ENCODE measurements at places on chromosomes 13 and 19. TPM values are rescaled to one million over a fixed set of nuclear protein-coding genes. Genes with fewer than 3 reads are reported as not detected.

GRCh38 chr13:99339736-99340397 is 32.7 kb upstream of the GPR183 start:
- H3K36me3 ChIP-seq, result peaks cover 33% of the 10 kb centered on the region

The PPP1R37 gene
- 26.2 TPM for total RNA-seq

- H3K27me3 ChIP-seq, result no peaks in the 10 kb centered on the region
- peaks cover 18% of the 10 kb centered on the region for H3K36me3 ChIP-seq
- H3K4me3 ChIP-seq, result no peak overlapping the region
- no peak overlapping the region for H3K27ac ChIP-seq
- H3K4me1 ChIP-seq, result no peaks in the 10 kb centered on the region
These were observed 41.8 kb downstream of the RNASEH2B start for GRCh38 chr13:50951366-50951765.

The EHD2 gene
- not detected for total RNA-seq

DNA sequence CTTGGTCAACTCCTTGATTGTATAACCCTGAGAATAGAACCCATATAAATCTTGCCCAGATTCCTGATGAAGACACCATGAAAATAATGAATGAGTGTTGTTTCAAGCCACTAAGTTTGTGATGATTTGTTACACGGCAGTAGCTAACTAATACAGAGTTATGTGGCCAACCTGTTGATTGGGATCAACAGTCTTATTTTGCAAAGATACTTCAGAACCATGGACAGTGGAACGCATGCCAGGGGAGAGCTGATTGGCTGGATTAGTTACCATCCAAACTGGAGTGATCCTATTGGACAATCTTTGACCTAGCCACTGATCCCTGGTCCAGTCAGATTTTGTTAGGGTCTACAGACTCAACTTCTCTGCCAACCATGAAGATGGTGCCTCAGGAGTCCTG is 26.6 kb downstream of the CD70 start:
- H3K27me3 ChIP-seq, result no peaks in the 10 kb centered on the region
- no peak for DNase-seq
- H3K36me3 ChIP-seq, result no peaks in the 10 kb centered on the region
- no peak overlapping the region for H3K4me3 ChIP-seq
- no peaks in the 10 kb centered on the region for H3K4me1 ChIP-seq

DNA sequence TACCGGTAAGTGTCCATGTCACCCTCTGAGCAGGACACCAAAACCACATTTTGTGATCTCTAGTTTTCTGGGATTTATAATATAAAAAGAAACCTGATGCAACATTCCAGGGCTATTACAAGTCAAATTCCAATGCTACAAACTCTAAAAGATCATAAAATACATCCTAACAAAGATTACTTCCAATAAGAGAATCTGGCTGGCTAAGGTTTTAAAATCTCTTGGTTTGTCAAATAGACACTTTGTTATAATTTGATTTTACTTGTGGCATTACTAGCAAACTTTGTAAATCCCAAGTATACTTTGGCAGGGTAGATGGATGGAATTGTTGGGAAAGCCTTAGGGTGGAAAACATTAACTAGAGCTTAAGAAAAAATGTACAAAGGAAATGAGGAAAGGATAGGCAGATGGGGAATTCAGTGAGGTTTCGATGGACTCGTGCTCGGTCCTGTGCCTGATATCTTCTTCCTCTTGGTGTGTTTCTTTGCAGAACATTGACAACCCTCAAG is 74.0 kb upstream of the POMP start:
- H3K27me3 ChIP-seq, result no peaks in the 10 kb centered on the region
- no peaks in the 10 kb centered on the region for H3K4me1 ChIP-seq
- no peak for DNase-seq
- H3K36me3 ChIP-seq, result no peaks in the 10 kb centered on the region
- no peak overlapping the region for H3K4me3 ChIP-seq
- H3K27ac ChIP-seq, result no peak overlapping the region

The TUBA3C gene
- not detected for total RNA-seq

DNA sequence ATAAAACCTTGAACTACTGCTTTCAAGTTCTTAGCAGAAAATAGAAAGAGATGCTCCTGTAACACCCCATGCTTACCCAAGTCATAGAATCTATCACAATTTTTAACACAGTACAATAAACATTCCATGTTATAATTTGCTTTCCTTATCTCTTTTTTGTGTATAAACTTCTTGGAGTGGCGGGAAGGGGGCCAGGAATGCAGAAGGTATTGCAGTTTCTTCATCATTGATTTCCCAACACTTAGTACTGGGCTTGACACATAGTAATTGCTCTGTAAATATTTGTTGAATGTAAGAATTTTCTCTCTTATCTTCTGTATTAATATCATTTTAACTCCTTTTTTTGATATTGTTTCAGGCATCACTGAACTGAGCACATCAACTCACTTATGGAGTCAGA is 535.8 kb downstream of the KCTD12 start:
- no peak overlapping the region for H3K4me3 ChIP-seq
- H3K4me1 ChIP-seq, result no peaks in the 10 kb centered on the region
- H3K27ac ChIP-seq, result no peak overlapping the region
- DNase-seq, result no peak
- no peaks in the 10 kb centered on the region for H3K27me3 ChIP-seq

DNA sequence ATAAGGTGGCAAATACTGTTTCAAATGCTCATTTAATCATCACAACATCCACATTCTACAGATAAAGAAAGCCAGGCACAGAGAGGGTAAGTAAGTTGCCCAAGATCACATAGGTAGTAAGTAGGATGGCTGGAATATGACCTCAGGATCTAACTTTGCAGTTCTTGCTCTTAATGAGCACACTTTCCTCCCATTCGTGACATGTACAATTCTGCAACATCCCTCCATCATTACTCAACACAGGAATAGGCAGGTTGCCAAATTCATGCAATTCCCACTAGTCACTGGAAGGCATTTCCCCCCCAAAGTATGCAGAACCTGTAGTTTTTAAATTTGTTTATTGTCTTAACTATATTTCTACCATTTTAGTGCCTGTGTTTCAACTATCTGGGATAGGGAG is 109.2 kb downstream of the OLFM4 start:
- H3K27ac ChIP-seq, result no peak overlapping the region
- no peaks in the 10 kb centered on the region for H3K36me3 ChIP-seq
- no peak overlapping the region for H3K4me3 ChIP-seq
- DNase-seq, result no peak

GRCh38 chr19:51921949-51922348 is 5.3 kb upstream of the ZNF613 start:
- no peaks in the 10 kb centered on the region for H3K27me3 ChIP-seq
- no peak overlapping the region for H3K4me3 ChIP-seq
- no peaks in the 10 kb centered on the region for H3K36me3 ChIP-seq
- no peaks in the 10 kb centered on the region for H3K4me1 ChIP-seq
- DNase-seq, result no peak
- H3K27ac ChIP-seq, result no peak overlapping the region

- H3K36me3 ChIP-seq, result no peaks in the 10 kb centered on the region
- peaks cover 11% of the 10 kb centered on the region for H3K27me3 ChIP-seq
- H3K4me1 ChIP-seq, result peaks cover 11% of the 10 kb centered on the region
- H3K4me3 ChIP-seq, result no peak overlapping the region
These were observed 22.4 kb upstream of the SEMA6B start for GRCh38 chr19:4581666-4582553.

The ZNF284 gene
- 5.7 TPM for total RNA-seq

DNA sequence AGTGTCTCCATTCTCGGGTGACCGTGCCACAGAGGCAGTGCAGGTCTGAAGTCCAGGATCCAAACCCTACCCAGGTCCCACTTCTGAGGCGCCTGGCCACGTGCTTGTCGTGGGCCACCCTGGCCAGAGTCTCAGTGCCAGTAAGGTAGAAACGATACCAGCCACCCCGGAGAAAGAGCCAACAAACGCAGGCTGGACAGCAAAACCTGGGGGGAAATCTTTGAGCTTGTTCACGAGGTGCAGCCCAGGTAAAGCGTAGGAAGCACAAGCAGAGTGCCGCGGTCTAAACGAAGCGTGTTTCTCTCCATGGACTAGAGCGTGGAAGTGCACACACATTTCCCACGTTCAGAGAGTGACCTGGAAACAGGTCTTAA is 95.6 kb downstream of the ATP11A start:
- H3K4me1 ChIP-seq, result no peaks in the 10 kb centered on the region
- peaks cover 6% of the 10 kb centered on the region for H3K36me3 ChIP-seq
- H3K27me3 ChIP-seq, result no peaks in the 10 kb centered on the region
- no peak overlapping the region for H3K27ac ChIP-seq
- H3K4me3 ChIP-seq, result no peak overlapping the region

The IGFL2 gene
- 0.47 TPM for total RNA-seq

The RASGRP4 gene
- total RNA-seq, result 0.33 TPM

DNA sequence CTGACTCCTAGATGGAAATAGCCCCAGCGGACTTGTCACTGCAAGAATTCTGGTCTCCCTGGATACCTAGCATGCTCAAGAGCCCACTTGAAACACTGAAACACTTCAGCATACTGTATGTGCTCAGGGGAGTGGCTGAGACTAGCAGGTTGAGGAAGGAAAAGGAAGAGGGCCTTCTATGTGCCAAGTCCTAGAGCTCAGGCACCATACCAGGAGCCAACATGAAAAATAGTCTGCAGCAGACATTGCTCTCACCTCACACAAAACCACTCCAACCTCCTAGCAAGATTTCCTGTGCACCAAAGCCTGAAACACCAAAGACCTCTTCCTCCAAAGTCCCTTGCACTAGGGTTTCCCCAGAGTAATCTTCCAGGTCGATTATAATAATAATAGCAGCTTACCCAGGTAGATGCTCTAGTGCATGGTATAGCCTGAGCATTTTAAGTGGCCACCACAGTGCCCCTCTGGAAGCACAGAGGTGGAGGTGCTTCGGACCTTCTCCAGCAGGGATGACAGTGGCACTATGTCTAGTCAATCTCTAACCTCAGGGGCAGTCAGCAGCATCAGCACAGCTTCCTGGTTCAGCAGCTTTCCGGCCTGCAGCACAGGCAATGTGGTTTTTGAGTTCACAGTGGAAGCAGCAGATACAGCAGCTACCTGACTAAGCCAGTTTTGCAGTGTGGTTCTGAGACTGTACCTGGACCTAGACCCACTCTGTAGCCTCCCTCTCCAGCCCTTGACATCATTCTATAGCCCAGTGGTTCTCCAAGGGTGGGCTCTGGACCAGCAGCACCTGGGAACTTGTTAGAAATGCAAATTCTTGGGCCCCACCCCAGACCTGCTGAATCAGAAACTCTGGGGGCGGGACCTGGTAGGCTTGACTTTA is 45.6 kb upstream of the UBE2L5 start:
- no peaks in the 10 kb centered on the region for H3K27me3 ChIP-seq
- peaks cover 81% of the 10 kb centered on the region for H3K4me1 ChIP-seq
- peak; percentile 79 for DNase-seq
- H3K36me3 ChIP-seq, result no peaks in the 10 kb centered on the region
- H3K27ac ChIP-seq, result peak overlapping the region; percentile 52

GRCh38 chr19:53461866-53462265 is 5.7 kb upstream of the ZNF813 start:
- H3K4me1 ChIP-seq, result peaks cover 3% of the 10 kb centered on the region
- no peaks in the 10 kb centered on the region for H3K27me3 ChIP-seq
- no peak for DNase-seq

The FFAR3 gene
- total RNA-seq, result not detected

The SMIM24 gene
- total RNA-seq, result not detected

GRCh38 chr19:38522915-38523314 is 89.4 kb downstream of the RYR1 start:
- no peak overlapping the region for H3K27ac ChIP-seq
- no peaks in the 10 kb centered on the region for H3K27me3 ChIP-seq
- H3K4me3 ChIP-seq, result no peak overlapping the region
- DNase-seq, result no peak

The SELENOV gene
- total RNA-seq, result not detected

DNA sequence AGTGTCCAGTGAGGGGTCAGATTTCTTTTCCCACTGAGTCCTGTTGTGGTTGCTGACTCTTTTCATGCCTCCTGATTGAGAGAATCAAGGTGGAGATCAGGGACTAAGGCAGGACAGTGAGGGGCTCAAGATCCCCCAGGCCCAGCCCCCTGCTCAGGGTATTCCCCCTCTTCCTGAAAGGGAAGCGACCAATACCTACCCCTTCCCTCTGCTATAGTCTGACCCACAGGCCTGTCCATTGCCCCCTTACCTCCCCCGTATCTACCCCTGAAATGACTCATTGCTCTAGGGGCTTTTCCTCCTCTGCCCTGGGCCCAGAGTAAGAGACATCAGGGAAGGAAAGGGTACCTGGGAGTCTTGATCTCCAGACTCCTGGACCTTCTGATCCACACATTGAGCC is 1320.5 kb downstream of the UQCRFS1 start:
- H3K36me3 ChIP-seq, result no peaks in the 10 kb centered on the region
- no peaks in the 10 kb centered on the region for H3K27me3 ChIP-seq
- no peak overlapping the region for H3K4me3 ChIP-seq
- H3K4me1 ChIP-seq, result no peaks in the 10 kb centered on the region

- H3K4me3 ChIP-seq, result no peak overlapping the region
- H3K4me1 ChIP-seq, result peaks cover 16% of the 10 kb centered on the region
- H3K27me3 ChIP-seq, result no peaks in the 10 kb centered on the region
- H3K27ac ChIP-seq, result no peak overlapping the region
- peaks cover 18% of the 10 kb centered on the region for H3K36me3 ChIP-seq
- no peak for DNase-seq
These were observed 18.4 kb downstream of the PLD3 start for GRCh38 chr19:40366697-40367561.

DNA sequence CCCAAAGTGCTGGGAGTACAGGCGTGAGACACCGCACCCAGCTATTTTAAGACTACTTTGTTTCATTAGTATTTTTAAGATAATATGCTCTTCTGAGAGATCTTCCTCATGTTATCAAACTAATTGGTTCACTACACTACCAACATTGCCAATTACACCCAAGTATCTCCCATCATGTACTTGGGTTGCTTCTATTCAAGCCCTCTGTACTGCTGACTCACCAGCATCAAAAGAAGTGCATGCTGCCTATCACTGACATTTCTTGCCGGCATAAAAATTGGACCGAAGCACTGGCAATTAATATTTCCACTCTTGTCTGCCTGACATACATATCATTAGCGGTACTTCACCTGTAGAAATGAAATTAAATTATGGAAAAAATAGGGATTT is 164.2 kb upstream of the NBEA start:
- no peaks in the 10 kb centered on the region for H3K36me3 ChIP-seq
- no peaks in the 10 kb centered on the region for H3K4me1 ChIP-seq
- no peak for DNase-seq
- no peak overlapping the region for H3K27ac ChIP-seq

- no peaks in the 10 kb centered on the region for H3K27me3 ChIP-seq
- H3K4me3 ChIP-seq, result no peak overlapping the region
- no peak for DNase-seq
- no peaks in the 10 kb centered on the region for H3K4me1 ChIP-seq
- H3K27ac ChIP-seq, result no peak overlapping the region
These were observed 235.8 kb upstream of the MIR17HG start for GRCh38 chr13:91111476-91112200.

The YJEFN3 gene
- 18.7 TPM for total RNA-seq

DNA sequence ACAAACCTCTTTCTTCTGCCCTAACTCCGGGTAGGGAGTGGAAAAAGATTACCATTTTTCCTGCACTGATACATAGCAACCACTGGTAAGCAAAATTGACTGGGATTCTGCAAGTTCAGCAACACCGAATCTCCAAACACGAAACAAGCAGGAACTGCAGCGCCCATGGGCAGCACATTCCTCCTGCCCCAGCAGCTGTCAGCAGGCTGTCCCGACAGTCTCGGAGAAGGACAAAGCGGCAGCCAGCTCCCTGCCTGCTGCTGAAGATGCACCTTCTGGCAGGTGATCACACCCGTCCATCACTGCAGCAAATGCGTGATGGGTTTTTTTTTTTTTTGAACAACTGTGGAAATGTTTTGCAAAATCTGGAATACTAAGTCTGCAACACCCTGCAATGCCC is 6.7 kb downstream of the TMTC4 start:
- no peak overlapping the region for H3K4me3 ChIP-seq
- H3K4me1 ChIP-seq, result peaks cover 1% of the 10 kb centered on the region
- H3K27me3 ChIP-seq, result no peaks in the 10 kb centered on the region
- H3K27ac ChIP-seq, result no peak overlapping the region
- peaks cover 27% of the 10 kb centered on the region for H3K36me3 ChIP-seq
- no peak for DNase-seq
